MG63 (cell line): ENCODE measurements at places on chromosomes 5 and 9. TPM values are rescaled to one million over a fixed set of nuclear protein-coding genes. Genes with fewer than 3 reads are reported as not detected.

DNA sequence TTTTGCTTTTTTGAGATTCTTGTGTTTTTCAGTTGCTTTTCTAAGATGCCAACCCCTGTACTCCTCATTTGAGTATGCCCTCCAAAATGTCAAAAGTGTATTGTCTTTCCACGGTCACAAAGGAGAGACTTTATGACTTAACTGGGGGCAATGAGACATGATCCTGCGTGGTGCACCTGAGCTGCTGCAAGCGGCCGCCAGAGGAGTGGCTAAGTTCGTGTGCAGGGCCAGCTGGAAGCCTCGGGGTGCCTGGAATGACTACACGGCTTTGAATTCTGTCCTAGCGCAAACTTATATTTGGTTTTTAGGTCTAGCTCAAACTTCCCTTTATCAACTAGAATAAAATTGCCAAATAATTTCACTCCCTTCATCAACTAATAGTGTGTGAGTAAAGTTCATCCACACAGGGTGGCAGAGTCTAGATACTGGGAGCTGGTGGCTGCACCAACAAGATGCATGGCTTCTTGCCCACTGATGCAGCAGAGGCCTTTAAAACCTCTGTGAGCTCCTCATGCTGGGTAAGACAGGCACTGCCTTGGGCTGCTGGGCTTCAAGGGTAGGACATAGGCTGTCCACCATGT, 4.7 kb downstream of the GADD45G start:
- no peak for DNase-seq

- DNase-seq: no peak
Observed at GRCh38 chr9:98565152-98566135, 143.3 kb downstream of the GABBR2 start.

DNA sequence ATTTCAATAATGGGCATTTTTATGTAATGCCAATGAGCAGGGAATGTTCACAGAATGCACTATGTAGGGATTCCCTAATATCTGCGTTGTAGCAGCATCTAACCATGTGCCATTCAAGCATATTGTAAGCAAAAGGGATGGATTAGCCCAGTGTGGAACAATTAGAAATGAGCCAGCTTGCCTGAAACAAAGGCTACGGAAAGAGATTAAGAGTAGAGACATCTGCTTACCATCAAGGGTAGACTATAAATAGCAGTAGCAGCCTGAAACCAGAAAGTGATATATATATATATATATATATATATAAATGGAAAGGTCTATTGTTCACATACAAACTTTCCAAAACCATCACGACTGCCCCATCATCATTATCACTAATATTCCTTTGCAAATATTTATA, 31.9 kb upstream of the CEP120 start:
- DNase-seq: no peak

The MEF2C gene
- total RNA-seq: 9.5 and 16.0 TPM in 2 replicates

The TIMD4 gene
- total RNA-seq: not detected in 2 replicates

The ROR2 gene
- total RNA-seq: 0.20 TPM in 1 of 2 replicates, not detected in the other
